Effector memory CD8-positive, alpha-beta T cell (primary cell): ENCODE measurements at places on chromosomes 7 and 10.

- DNase-seq = no peak
Measured at GRCh38 chr10:80452069-80452468, 2.0 kb upstream of the TSPAN14 start.

DNA sequence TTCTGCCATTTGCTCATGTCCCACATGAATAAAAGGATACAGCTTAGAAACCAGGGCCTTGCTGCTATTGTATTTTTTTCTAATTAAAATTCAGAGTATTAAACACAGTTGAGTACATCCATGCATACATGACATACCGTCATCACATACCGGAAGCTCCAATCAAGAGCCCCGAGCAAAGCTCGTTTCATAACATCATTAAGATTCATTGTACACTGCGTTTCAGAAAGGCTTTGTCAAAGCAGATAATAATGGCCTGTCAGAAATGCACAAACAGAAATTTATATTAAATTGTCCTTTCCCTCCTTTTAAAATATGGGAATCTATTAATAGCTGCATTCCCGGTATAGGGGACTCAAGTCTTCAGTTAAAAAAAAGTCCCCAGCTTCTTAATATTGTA, 103.4 kb downstream of the PRTFDC1 start:
- DNase-seq = no peak

GRCh38 chr10:50830066-50830465, 55.4 kb downstream of the A1CF start:
- DNase-seq = no peak

DNA sequence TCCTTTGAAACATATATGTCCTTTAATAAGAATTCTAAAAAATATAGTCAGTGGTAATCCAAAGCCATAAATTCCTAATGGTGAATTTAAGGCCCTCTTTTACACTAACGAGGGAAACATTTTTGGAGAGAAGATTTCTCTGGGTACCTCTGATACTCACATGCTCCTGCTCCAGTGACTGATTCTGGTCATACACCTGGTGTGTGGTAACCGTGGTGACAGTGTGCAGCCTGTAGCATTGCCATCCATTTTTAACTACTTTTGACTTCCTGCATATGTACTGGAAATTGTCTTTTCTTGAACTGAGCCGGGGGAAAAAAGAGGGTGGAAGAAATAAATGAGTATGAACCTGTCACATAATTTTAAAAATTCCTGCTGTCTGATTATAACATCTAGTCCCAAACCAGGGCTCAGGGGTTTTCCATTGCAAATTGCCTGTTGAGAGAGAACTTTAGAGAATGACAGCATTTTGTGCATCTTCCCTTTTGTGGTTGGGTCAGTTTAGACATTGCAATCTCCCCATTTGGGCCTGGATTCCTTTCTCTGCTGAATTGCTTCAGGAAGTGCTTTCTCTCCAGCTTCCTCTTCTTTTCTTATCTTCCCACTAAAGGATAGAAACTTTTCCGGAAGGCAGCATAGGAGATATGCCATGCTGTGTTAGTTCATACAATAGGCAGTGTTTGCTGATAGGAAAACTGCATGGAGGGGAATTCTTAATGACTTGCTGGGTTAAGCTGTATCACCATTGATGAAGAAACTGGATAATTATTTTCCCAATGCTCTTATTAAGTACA, 125.5 kb downstream of the GRM3 start:
- DNase-seq = no peak

GRCh38 chr10:8404721-8405120, 350.2 kb downstream of the GATA3 start:
- peak; percentile 55 for DNase-seq

- no peak for DNase-seq
Measured at GRCh38 chr10:130218181-130218641, 82.0 kb downstream of the GLRX3 start.
